ENCODE measurements at places on chromosomes 2 and 18.

DNA sequence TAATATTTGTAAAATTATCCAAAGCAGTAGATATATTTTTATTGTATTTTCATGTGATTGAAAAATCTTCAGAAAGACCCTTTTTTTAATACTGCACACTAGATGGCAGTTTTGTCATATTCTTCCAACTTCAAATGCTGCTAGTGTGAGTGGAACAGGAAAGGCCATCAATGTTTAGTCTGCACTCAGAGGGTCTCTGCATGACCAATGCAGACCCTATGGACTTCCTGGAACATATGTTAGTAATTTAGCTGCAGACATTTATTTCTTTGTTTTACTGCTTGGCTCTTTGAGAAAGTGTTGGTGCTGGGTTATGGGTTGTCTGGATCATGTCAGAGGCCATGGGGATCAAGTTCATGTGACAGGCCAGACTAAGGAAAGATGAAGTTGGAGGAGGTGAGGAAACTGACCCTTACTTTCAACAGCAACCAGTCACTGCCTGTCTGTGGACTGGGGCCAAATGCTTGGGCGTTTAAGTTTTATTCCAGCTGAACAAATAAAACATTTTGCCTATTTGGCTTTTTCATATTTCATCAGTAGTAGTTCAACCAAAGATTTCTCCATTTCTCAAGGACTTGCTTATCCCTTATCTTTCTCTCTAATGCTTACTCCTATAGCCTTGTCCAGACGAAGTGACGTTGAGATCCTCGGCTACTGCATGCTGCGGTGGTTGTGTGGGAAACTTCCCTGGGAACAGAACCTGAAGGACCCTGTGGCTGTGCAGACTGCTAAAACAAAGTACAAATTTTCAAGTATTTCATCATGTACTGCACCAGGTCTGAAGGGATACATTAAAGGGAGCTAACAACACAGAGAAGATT is 84.8 kb downstream of the VRK2 start:
- no peak for DNase-seq

DNA sequence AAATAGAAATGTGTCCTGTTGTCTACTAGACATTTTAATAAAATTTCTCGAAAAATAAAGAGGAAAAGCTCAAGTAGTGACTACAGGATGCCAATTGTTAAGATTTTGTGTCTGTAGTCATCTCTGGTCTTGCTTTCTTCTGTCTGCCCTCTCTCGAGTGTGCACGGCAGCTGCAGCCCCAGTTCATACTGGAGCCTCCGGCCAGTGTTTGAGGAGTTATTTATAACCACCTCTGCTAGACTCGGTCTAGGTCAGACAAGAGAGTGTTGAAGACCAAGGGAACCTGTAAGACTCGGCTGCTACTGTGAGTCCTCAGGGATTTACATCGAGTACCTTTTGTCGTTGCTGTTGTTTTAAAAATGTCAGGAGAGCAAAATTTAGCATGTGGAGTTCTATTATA is 810.1 kb upstream of the POU3F3 start:
- DNase-seq, result no peak

DNA sequence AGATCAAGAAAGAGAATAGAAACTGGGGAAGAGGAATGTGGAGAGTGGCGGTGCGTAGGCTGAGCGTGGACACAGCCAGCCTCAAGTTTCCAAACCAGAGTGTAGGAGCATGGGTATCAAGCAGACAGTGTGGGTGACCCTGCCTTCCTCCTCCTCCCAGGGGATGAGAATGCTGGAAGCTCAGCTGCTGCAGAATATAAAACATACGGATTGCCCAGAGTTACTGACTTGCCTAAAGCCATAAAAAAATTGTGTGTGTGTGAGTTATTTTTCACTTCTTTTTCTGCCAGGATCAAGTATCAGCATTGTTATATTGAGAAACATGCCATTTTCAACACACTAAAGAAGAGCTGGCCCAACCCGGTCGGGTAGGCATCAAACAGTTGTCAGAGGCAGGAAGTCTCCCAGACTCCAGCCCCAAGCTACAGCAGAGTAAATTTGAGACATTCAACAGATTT is 333.3 kb upstream of the ACVR2A start:
- DNase-seq, result no peak

GRCh38 chr18:4256766-4257417 is 198.2 kb downstream of the DLGAP1 start:
- DNase-seq, result no peak

GRCh38 chr2:1749489-1750119 is 5.3 kb upstream of the PXDN start:
- DNase-seq, result no peak

- DNase-seq, result no peak
These were observed 22.4 kb downstream of the NCOA1 start for GRCh38 chr2:24513281-24514071.

DNA sequence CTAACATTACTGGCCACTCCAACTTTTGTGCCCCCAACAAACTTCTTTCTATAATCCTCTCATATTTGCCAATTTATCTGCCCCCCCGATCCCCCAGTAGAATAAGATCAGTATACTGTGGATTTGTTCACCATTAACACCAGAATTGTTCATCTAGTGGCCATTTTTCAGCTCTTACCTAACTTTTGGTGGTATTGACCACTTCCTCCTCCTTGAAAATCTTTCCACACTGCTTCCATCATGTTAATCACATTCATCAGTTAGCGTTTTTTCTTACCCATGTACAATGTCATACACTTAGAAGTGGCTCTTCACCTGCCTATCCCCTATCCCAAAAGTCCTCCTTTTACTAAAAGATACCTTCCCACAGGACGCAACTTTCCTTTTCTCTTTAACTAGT is 6.1 kb downstream of the IMPACT start:
- no peak for DNase-seq

DNA sequence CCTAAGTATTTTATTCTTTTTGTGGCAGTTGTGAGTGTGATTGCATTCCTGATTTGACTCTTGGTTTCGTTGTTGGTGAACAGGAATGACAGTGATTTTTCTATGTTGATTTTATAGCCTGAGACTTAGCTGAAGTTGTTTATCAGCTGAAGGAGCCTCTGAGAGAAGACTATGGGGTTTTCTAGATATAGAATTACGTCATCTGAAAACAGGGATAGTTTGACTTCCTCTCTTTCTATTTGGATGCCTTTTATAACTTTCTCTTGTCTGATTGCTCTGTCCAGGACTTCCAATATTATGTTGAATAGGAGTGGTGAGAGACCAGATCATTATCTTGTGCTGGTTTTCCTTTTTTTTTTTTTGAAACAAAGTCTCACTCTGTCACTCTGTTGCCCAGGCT is 18.0 kb upstream of the NOL4 start:
- DNase-seq, result no peak

DNA sequence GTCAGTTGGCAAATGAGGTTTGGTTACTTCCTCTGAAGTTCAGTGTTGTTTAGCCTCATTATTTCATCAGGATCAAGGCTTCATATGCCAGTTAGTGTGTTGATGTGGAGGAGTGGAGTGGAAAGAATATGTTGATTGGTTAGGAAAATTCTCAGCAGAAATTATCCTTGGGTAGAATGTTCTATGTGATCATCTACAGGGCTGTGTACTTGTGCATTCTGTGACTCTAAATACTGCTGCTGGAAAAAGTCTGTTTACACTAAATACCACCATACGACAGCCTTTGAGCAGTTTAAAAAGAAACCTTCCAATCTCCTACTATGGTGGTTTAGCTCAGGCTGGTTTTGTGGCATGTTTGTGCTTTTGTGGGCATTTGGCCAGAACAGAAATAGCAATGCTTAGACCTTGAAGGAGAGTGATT is 25.8 kb downstream of the CAB39 start:
- DNase-seq, result no peak

GRCh38 chr2:230984393-230985220 is 11.3 kb upstream of the SPATA3 start:
- no peak for DNase-seq

GRCh38 chr2:113173542-113174375 is at the start of gene PSD4:
Gene PSD4 (plus strand): TSS chr2:113173971. CDS start chr2:113182457, 8,486 bp downstream.
- DNase-seq, result peak; percentile 89

DNA sequence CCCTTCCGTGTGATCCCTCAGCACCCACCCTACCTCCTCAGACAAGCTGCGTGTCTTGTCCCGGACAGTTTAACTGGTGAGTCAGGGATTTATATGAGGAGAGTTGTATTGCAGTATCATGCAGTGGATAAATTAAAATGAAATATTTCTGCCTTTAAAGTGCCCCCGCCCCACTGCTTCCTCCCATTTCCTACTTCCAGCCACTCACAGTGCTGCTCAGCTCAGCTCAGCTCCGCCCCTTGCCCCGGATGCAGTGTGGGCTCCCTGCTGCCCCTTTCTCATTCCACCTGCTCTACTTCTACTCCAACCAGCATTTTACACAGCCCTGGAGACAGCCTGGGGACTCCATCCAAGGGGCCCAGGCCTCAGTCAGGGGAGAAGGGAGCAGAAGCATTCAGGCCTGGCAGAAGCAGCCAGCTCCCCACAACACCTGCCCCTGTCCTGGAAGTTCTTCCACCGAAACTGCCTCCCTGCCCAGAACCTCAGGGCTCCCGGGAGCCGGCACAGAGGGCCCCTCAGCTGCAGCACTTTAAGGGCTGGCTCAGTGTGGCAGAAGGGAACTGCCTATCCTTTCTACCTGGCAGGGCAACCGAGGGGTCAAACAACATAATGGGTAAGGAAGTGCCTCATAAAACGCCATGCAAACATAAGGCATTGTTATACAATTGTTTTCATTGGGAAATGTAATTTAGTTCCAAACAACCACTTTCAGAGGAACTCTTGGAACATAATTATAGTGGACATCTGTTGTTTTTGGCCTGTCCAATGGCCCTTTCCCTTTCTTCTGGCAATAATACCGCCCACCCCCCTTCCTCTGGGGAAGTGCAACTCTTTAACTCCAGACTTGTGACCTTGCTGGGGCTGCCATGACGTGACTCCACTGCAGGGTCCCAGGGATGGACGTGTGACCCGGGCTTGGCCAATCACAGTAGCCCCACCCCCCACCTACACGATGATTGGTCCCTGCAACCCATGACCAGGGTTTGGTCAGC is 102.3 kb downstream of the LIPG start:
- no peak for DNase-seq

GRCh38 chr2:140349695-140350094 is 1569.5 kb upstream of the NXPH2 start:
- no peak for DNase-seq

- no peak for DNase-seq
These were observed 117.4 kb downstream of the MBP start for GRCh38 chr18:77015169-77015568.

- DNase-seq, result no peak
These were observed 30.7 kb downstream of the DOCK10 start for GRCh38 chr2:225011585-225011984.
